ENCODE measurements at places on chromosomes 16 and 17.

- DNase-seq = no peak
These were observed 60.0 kb upstream of the BRD7 start for GRCh38 chr16:50428742-50429141.

DNA sequence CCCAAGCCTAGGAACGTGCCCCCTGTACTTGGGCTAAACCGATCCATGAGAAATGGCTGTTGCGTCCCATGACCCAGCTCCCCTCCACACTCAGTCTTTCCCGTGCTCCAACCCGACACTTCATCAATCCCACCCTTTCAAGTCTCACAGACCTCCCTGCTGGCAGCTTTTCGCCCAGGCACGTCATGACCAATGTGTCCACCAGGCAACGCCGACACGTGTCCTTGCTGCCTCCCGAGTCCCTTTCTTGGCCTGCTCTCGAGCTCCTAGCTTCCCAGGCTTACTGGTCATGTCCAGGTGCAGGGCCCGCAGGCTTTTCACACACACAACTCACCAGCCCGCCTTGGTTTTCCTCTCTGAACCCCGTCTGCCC, 12.2 kb downstream of the MNT start:
- no peak for DNase-seq

- DNase-seq = no peak
These were observed 879 bp upstream of the ACSF2 start for GRCh38 chr17:50424996-50425681.

DNA sequence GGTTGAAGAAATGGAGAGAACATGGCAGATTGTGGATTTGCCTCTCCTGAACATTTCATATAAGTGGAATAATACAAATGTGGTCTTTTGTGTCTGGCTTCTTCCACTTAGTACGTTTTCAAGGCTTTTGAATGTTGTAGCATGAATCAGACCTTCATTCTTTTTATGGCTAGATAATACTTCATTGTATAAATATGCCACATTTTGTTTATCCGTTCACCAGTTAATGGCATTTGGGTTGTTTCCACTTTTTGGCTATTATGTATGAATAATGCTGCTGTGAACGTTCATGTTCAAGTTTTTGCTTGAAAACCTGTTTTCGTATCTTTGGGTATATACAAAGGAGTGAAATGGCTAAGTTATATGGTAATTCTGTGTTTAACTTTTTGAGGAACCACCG, 130.4 kb downstream of the TANC2 start:
- DNase-seq = no peak

GRCh38 chr16:83023640-83024039, 396.9 kb downstream of the CDH13 start:
- no peak for DNase-seq

DNA sequence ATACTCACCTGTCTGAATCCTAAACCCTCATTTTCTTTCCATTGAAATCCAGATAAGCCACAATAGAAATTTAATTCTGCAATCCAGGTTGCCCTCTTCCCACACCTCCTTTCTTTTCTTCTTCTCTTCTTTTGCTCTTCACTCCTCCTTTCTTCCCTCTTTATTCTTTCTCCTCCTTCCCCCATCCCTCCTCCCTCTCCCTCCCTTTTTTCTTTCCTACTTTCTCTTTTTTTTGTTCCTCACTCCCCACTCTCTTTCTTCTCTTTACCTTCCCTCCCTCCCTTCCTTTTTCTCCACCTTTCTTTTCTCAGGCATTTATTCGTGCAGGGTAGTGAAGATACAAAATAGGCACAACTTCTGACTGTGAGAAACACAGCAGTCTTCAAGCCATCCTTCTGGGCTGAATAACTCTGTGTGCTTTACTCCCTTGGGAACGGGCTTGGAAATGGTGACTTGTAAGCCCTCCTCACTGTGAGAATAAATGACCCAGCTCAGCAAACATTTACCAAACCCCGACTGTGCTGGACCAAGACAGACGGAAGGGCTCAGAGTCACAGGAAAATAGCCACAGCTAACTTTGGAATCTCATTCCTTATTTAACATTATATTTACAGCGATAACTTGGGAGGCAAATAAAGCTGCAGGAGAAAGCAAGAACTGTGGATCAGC, 140.8 kb downstream of the HAPSTR1 start:
- DNase-seq = no peak

DNA sequence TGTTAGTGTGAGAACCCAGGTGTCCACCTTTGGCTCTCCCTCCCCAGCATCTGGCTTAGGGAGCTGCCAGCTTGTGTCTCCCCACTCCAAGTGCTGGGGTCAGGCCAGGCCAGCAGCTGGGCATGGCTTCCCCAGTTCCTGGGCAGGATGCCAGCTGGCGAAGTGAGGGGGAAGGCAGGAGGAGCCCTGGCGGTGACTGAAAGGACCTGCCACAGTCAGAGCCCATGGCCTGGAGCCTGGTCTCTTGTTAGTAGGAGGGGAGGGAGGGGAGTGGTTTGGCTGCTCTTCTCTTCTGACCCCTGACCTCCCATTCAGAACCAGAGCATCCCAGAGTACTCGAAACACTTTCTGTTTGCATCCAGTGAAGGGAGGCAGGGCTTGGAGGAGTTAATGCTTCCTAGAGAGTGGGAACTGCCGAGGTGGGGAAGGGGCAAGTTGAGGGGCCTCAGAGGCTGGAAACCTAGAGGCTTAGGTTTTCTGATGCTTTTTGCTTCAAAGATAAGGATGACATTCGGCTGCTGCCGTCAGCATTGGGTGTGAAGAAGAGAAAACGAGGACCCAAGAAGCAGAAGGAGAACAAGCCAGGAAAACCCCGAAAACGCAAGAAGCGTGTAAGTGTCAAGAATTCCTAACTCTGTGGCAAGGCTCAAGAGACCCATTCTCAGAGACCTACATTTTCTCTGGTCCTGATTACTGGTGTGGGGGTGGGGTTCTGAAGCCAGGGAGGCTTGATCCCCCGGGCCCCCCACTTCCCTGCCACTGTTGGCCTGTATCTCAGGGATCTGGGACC, 772 bp downstream of the CHD3 start:
- DNase-seq = no peak

DNA sequence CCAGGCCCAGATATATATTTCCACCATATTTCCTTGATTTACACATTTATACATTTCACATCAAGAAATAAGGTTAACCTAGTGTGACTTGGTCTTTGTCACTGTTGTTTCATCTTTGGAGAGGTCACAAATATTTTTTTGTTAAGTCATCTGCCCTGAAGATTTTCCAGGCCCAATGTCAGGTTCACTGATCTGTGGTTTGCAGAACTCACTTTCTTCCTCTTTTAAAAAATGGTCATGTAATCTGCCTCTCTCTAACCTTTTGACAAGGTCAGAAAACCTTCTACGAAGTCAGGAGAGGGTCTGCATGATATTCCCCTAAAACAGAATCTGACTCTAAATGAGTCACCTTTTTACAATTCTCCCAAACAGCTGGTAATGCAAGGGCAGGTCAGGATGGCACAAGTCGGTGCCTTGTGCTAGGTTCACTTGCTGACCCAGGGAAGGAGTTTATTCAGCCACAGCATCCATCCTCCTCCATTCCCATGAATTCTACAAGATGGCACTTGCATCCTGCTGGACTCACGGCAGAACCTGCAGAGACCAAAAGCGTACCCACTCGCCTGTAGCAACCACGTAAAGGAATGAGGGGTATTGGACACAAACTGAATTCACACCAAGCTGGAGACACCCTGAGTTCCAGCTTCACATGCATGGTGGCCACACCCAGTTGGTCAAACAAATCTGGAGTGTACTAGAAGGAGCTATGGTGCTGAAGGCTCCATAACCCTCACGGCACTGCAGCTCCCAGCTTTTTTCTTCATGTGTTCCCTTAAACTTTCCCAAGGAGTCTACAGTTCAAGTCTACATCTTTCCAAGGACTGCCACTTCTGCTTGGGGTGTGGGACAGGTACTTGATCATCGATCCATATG, 1.6 kb upstream of the KIAA0513 start:
- DNase-seq = no peak

DNA sequence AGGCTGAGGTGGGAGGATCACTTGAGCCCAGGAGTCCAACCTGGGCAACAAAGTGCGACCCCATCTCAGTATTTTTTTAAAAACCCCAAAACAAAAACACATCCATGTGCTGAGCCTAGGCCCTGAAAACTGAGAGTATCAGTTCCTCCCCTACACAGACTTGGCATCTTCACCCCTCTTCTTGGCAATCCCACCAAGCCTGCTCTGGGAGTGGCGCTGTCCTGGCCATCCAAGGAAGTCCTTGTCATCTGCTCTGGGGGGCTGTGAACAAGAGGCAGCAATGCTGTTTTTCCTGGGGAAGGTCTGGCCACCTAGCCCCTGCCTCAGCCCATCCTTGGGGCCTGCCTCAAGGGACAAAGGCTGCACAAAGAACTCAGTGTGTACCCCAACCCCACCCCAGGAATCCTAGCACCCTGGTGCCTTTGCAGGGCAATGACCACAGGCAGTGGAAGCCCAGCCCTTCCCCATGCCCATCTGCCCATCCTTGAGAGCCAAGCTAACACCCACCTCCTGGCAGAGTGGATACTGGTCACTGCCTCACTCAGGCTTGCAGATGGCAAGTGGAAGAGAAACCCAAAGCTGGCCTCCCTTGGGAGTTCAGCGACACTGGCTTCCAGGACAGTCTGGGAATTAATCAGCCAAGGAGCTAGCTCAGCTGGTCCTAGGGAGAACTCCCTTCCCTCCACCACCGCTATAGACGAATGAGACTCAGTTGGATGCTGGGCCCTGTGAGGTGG, 14.8 kb upstream of the GFOD2 start:
- no peak for DNase-seq

DNA sequence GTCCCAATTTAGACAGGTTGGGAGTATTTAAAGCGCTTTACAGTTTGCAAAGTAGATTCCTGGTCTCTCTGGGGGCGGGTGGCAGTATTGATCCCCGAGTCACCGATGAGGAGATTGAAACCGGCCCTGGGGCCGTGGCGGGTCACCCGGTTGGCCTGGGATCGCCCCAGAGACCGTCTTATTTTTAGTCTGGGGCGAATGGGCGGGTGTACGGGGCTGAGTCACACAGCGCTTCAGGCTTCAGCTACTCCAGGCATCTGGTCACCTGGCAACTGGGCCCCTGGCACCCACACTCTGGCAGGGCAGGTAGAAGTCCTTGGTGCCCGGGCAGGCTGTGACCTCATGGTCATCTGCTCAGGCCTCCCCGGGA, 669 bp downstream of the MIEF2 start:
- DNase-seq = peak; percentile 52

DNA sequence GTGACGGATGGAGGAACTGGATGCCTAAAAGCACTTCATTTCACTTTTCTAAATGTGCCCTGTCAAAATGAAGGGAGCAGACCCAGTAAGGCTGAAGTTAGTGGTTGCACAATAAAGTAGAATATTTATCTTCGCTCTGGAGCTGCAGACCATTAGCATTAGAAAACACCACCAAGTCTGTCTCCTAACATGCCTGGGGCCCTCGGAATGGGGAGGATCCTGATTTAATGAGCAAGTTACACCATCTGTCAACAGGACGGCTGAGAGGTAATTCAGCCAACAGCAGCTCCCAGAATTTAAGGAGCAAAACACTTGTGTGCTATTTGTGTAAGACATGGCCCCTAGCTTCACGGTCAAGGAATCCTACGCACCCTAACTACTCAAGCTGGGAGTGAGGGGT, 22.3 kb downstream of the CA10 start:
- DNase-seq = no peak

DNA sequence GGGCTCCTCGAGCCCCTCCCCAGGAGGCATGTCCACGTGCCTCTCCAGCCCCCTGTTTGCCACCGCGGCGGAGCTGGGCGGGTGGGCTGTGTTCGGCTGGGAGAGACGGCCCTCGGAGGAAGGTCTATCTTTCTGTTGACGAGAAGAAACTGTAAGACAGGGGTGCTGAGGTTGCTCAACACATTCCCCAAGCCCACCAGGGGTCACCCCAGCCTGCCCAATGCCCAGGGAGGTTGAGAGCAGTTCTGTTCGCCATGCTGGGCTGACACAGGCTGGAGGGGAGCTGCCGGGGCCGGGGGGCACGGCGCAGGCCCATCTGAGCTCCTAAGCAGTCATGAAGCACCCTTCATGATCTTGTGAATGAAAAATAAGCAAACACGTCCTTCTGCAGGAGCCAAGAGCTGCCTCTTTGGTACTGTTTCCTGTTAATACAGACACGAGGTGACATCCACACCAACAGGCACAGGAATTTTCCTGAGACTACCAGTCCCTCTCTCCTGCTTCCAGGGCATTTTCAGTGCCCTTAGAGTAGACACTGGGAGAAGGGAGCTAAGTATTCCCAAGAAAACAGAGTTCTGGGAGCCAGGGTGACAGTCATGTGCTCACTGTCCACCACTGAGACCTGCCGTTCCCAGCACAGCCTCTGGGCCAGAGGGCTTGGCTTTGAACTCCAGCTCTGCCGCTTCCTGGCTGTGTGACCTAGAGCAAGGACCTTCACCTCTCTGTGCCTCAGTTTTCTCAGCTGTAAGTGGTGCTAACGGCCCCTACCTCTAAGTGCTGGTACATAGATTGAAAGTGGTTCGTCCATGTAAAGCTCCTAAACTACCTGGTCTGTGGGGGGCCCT, 9.2 kb downstream of the UBALD2 start:
- no peak for DNase-seq

GRCh38 chr16:10206215-10206614, 24.0 kb upstream of the GRIN2A start:
- DNase-seq = no peak

DNA sequence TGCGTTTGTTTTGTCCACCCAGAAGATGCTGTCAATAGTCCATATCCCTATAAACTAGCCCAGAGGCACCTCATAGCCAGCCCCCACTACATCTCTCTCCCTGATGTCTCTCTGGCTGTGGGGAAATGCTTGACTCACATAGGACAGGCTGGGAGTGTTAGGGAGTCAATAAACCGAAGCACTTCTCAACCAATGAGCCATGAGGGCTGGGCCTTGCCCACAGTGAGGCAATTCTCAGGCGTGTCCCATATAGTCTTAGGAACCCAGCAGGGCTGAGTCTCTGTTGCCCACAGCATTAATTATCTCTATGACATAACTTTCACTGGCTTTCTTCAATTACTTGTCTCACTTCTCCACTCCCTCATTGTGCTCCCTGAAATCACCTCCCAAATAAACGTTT, 387.3 kb upstream of the CDH11 start:
- DNase-seq = no peak

- no peak for DNase-seq
These were observed 12.0 kb upstream of the BCAS3 start for GRCh38 chr17:60665602-60666001.

- DNase-seq = peak; percentile 72
These were observed 4.7 kb downstream of the COQ7 start for GRCh38 chr16:19071811-19072777.

DNA sequence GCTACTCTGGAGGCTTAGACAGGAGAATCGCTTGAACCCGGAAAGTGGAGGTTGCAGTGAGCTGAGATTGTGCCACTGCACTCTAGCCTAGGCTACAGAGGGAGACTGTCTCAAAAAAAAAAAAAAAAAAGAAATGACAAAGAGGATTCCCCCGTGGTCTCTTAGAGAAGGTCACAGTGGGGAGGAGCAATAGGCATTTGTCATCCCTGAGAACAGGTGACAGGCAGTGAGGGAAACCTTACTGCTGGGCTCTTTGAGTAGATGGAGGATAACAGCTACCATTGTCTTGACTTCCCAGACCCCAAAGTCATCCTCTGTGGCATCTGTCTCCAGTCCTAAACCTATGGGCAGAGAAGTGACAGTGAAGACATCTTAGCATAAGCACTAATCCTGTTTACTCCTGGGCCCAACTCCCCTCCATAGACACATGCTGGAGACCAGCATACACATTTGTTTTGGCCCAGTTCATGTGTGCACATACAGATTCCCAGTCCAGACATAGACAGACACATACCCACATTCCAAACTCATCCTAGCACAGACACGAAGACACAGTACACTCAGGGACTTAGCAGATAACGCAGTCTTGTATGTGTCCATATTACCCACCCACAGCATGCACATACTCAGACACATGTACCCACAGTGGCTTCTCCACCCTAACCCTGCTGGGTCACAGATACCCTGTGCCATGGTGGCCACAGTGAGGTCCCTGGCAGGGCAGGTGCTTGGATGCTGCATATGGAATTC, 2.7 kb downstream of the ESRP2 start:
- DNase-seq = no peak
